ENCODE measurements at places on chromosomes 4 and X.

GRCh38 chr4:61934198-61934597 lies 734.1 kb downstream of the ADGRL3 start:
- no peaks in the 10 kb centered on the region for H3K27me3 ChIP-seq
- H3K27ac ChIP-seq: no peak overlapping the region
- no peak for DNase-seq
- no peak overlapping the region for H3K4me3 ChIP-seq
- no peaks in the 10 kb centered on the region for H3K36me3 ChIP-seq
- no peaks in the 10 kb centered on the region for H3K4me1 ChIP-seq

- H3K27ac ChIP-seq: no peak overlapping the region
- H3K4me1 ChIP-seq: no peaks in the 10 kb centered on the region
- DNase-seq: no peak
- no peaks in the 10 kb centered on the region for H3K27me3 ChIP-seq
Observed at GRCh38 chr4:150390531-150390910, 191.4 kb upstream of the MAB21L2 start.

DNA sequence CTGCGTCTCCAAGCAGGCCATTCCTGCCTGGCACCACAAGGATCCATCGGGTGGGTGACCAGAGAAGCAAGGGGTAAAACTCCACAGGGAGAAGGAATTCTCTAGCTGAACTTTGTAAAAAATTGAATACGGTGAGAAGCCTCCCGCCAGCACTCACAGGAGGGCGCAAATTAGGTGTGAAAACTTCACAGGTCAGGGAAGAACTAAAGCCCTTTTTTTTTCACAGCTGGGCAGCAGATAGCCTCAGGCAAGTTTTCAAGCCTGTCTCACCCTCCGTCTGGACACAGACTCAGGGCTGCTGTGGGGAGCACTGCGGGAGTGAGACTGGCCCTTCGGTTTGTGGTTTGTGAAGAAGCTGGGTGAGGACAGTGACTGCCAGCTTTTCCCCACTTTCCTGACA lies 224.1 kb upstream of the FGF16 start:
- no peak for DNase-seq
- no peaks in the 10 kb centered on the region for H3K4me1 ChIP-seq
- H3K36me3 ChIP-seq: no peaks in the 10 kb centered on the region
- no peak overlapping the region for H3K27ac ChIP-seq
- H3K27me3 ChIP-seq: no peaks in the 10 kb centered on the region

DNA sequence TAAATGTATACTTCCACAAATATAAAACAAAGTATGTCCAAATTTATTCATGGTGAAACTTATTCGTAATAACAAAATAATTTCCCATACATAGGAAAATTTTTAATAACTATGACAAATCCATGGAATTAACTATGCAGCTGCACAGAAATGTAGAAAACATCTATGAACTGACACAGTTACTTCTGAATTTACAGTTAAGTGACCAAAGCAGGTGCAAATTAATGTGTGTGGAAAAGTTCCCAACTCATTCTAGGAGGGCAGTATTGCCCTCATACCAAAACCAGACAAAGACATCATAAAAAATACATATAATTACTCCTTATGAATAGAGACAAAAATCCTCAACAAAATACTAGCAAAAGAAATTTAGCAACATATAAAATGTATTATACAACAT lies 12.5 kb downstream of the LDOC1 start:
- H3K36me3 ChIP-seq: no peaks in the 10 kb centered on the region
- no peak overlapping the region for H3K4me3 ChIP-seq
- DNase-seq: no peak
- H3K27me3 ChIP-seq: no peaks in the 10 kb centered on the region
- no peaks in the 10 kb centered on the region for H3K4me1 ChIP-seq

GRCh38 chrX:2325076-2325784 lies 175.5 kb downstream of the DHRSX start:
- H3K36me3 ChIP-seq: no peaks in the 10 kb centered on the region
- H3K4me1 ChIP-seq: 0 out of 2 replicates have a peak, but pooled peaks cover 2% of the 10 kb centered on the region
- H3K27me3 ChIP-seq: no peaks in the 10 kb centered on the region
- H3K27ac ChIP-seq: no peak overlapping the region

- no peak overlapping the region for H3K27ac ChIP-seq
- no peaks in the 10 kb centered on the region for H3K4me1 ChIP-seq
- H3K4me3 ChIP-seq: no peak overlapping the region
- H3K27me3 ChIP-seq: no peaks in the 10 kb centered on the region
Observed at GRCh38 chr4:153834901-153835300, 46.0 kb upstream of the SFRP2 start.

DNA sequence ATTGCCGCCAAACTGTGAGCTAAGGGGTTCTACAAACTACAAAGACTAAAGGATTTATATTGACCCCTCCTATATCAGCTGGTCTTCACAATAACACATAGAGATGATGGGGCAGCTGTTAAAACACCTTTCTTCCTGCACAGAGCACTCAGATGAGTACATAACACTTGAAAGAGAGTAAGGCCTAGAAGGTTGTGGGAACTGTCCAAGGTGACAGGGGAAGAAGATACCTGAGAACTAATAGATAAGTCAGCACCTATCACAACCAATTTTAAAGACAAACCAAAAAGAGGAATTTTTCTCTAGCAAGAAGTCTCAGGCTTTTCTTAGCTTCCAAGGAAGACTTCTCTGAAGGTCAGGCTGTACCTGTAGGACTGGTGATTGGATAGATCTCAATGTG lies 19.1 kb upstream of the CXCL6 start:
- no peak overlapping the region for H3K27ac ChIP-seq
- H3K27me3 ChIP-seq: no peaks in the 10 kb centered on the region
- no peaks in the 10 kb centered on the region for H3K36me3 ChIP-seq
- DNase-seq: no peak
- no peaks in the 10 kb centered on the region for H3K4me1 ChIP-seq

GRCh38 chr4:7733801-7734650 lies 205.6 kb downstream of the AFAP1 start:
- no peak for DNase-seq
- H3K4me1 ChIP-seq: no peaks in the 10 kb centered on the region
- no peaks in the 10 kb centered on the region for H3K36me3 ChIP-seq
- H3K27ac ChIP-seq: no peak overlapping the region
- no peaks in the 10 kb centered on the region for H3K27me3 ChIP-seq

GRCh38 chr4:153521999-153522801 lies 56.0 kb downstream of the TMEM131L start:
- no peak overlapping the region for H3K4me3 ChIP-seq
- H3K27ac ChIP-seq: no peak overlapping the region
- no peak for DNase-seq
- no peaks in the 10 kb centered on the region for H3K27me3 ChIP-seq

DNA sequence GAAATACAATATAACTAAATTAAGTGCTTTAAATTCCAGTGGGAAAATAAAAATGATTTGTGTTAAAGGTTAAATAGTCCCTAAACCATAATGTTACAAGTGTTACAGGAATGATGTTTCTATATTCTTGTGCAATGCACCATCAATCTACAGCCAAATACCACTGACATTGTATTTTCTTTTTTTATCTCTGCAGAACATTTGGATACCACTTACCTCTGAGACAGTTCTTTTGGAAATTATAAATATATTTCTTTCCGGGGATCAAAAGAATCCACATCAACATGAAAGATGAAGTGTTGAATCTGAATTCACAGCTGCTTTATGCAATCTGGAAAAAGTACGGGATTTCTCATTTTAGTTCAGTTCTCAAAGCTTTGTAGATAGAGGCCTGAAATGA lies 518.3 kb upstream of the AGA start:
- no peaks in the 10 kb centered on the region for H3K36me3 ChIP-seq
- no peaks in the 10 kb centered on the region for H3K27me3 ChIP-seq
- no peak overlapping the region for H3K4me3 ChIP-seq
- no peak for DNase-seq

DNA sequence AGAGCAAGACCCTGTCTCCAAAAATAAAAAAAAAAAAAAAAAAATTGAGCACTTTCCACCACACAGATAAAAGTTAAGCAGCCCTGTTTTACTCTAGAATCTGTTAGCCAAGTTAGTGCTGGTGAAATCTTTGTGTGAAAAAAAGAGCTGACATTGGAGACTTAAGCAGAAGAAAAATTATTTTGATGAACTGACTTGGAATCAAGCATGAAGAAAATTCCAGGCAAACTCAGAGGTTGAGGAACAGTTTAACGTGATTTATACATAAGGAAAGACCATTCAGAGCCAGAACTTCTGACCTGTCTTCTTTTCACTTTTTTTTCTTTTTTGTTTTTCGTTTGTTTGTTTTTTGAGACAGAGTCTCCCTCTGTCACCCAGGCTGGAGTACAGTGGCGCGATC lies 79.6 kb upstream of the RBPJ start:
- H3K4me3 ChIP-seq: no peak overlapping the region
- H3K36me3 ChIP-seq: no peaks in the 10 kb centered on the region
- H3K27ac ChIP-seq: no peak overlapping the region
- H3K4me1 ChIP-seq: peaks cover 3% of the 10 kb centered on the region

- H3K4me1 ChIP-seq: 0 out of 2 replicates have a peak, but pooled peaks cover 1% of the 10 kb centered on the region
- no peaks in the 10 kb centered on the region for H3K27me3 ChIP-seq
Observed at GRCh38 chr4:104677116-104677515, 182.4 kb upstream of the CXXC4 start.

DNA sequence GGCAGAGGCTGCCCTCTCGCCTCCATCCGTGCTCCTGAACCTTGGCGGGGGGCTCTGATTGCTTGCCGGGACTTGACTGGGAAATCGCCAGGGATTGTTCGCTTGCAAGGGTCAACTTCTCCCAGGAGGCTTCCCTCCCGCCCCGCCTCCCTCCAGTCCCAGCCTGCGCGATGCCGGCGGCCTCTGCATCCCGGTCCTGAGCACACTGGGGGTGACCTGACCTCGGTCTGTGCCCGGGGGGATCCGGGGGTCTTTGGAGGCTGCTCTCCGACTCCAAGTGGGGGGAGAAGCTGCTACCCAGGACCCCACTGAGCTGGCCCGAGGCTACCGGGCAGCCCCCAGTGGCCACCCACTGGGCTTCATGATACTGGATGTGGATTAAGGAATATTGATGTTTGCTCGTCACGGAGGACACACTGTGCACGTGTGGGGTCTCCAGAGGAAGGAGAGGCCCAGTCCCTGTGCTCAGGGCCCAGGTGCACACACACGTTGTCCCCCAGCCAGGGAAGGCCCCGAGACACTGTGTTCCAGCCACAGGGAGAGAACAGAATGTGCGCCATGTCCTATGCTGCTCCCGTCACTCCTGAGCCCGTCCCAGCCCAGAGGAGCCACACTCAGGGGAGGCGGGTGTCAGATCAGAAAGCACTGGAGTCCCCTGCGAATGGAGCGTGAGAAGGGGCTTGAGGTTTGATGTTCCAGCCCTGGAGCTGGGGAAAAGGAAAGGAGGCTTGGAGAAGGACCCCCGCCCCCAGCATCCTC lies 55.9 kb upstream of the NKX1-1 start:
- no peaks in the 10 kb centered on the region for H3K36me3 ChIP-seq
- no peak overlapping the region for H3K4me3 ChIP-seq
- DNase-seq: no peak
- peaks cover 6% of the 10 kb centered on the region for H3K4me1 ChIP-seq
- no peaks in the 10 kb centered on the region for H3K27me3 ChIP-seq

DNA sequence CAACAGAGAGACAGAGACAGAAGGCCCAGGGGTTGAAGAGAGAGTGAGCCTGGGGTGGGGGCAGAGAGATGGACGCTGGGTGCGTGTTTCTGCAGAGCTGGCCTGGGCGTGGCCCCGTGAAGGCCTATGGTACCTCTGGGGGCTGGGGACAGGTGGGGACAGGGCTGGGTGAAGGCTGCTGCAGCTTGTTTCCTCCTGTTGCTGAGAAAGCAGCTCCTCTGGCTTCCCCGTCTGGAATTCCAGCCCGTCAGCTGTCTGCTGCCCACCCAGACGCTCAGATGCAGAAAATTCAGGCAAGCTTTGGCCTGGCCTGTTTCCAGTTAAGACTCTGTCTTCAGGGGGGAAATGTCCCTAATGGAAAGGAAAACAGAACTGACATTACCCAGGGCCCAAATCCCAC lies 76.8 kb upstream of the PSAPL1 start:
- H3K27me3 ChIP-seq: no peaks in the 10 kb centered on the region
- no peak overlapping the region for H3K27ac ChIP-seq
- no peak for DNase-seq
- no peaks in the 10 kb centered on the region for H3K36me3 ChIP-seq
- no peak overlapping the region for H3K4me3 ChIP-seq

GRCh38 chr4:139593091-139593564 lies 37.1 kb upstream of the SETD7 start:
- no peaks in the 10 kb centered on the region for H3K27me3 ChIP-seq
- no peak overlapping the region for H3K4me3 ChIP-seq
- H3K4me1 ChIP-seq: no peaks in the 10 kb centered on the region
- H3K36me3 ChIP-seq: no peaks in the 10 kb centered on the region
- no peak overlapping the region for H3K27ac ChIP-seq
